Activated naive CD8-positive, alpha-beta T cell treated with anti-CD3 and anti-CD28 coated beads, Interleukin-2, amount 50 U/mL, for 24 hours (primary cell): ENCODE measurements at places on chromosomes 3 and 15.

DNA sequence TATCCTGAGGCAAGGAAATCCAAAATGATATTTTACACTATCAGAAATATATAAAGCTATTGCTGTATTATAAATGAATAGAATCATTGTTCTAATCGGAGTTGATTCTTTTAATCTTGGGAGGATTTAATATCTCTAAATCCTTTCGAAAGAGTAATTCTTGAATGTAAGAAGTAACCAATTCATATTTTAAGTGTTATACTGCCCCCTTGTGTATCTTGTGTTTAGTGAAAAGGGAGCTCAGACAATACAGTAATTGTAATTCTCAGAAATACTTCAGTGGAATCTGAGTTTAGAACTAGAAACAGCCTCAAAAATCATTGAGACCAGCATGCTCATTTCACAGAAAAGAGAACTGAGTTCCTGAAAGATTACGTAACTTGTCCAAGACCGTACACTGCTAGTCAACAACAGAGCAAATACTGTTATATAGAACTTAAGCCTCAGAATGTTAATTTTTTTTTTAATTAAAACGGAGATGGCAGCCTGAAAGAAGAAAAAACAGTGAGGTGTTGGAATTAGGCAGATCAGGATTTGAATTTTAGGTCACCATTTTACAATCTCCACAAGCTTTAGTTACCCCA lies 42.9 kb downstream of the PLCH1 start:
- DNase-seq = no peak
- H3K4me1 ChIP-seq = no peaks in the 10 kb centered on the region
- H3K27me3 ChIP-seq = no peaks in the 10 kb centered on the region
- no peak overlapping the region for H3K4me3 ChIP-seq

DNA sequence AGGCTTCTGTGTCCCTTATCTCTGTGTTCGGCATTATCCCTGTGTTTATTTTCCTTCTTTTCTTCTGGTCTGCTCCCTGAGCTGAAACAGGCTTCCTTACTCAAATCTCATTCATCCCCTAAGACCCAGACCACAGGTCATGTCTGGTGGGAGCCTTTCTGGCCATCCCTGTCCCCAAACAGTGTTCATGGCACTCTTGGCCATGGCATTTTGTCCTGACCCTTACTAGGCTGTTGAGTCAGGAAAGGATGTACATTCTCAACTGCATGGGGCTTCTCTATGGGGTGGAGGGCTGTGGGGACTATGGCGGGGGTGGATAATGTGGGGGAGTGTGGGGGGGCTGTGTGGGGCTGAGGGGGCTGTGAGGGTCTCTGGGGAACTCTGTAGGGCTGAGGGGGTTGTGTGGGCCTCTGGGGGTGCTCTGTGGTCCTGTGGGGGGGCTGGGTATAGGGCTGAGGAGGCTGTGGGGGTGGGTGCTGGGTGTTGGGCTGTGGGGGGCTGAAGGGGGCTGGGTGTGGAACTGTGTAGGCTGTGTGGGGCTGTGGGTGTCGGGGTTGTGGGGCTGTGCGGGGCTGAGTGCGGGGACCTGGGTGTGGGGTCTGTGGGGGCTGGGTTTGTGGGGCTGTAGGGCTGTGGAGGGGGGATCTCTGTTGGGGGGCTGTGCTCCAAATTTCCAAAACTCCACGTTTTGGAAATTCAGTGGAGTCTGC lies 64.3 kb downstream of the KLF13 start:
- no peak overlapping the region for H3K27ac ChIP-seq
- H3K4me1 ChIP-seq = peaks cover 54% of the 10 kb centered on the region
- H3K36me3 ChIP-seq = no peaks in the 10 kb centered on the region
- no peak overlapping the region for H3K4me3 ChIP-seq
- no peaks in the 10 kb centered on the region for H3K27me3 ChIP-seq

- no peak for DNase-seq
- no peaks in the 10 kb centered on the region for H3K27me3 ChIP-seq
- H3K36me3 ChIP-seq = no peaks in the 10 kb centered on the region
- H3K4me1 ChIP-seq = no peaks in the 10 kb centered on the region
Measured at GRCh38 chr3:89180334-89180733, 72.9 kb downstream of the EPHA3 start.

DNA sequence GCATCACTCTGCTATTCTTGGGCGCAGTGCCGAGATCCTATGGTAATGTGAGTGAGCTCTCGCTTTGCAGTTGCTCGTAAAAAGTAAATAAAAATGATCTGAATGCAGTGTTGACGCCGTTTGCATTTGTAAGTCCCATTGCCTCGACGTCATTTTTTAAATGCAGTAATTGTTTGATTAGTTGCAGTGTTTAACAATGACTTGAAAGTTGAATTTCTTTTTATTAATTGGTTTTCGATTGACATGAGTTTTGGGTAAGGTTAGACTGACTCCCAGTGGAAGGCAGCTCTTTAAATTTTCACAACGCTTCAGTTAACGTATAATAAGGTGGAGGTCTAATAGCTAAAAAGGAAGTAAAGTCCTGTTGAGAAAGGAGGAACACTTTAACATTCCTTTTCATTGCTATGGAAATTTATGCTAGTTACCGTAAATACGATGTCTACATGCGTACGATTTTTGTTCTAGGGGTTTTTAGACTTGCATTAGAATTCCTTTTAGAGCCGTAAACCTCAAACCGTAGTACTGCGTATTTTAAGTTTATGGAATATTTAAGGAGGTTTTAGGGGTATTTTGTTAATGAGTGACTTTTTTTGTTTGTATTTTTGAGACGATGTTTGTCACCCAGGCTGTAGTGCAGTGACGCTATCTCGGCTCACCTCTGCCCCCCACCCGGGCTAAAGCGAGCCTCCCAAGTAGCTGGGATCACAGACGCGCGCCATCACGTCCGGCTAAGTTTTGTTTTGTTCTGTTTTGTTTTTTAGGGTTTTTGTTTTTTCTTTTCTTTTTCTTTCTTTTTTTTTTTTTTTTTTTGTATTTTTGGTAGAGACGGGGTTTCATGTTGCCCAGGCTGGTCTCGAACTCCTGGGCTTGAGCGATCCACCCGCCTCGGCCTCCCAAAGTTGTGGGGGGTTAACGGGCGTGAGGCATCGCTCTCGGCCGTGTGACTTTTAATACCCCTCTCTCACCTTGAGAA lies 1.4 kb downstream of the MORF4L1 start:
- peak; percentile 26 for DNase-seq
- peak overlapping the region; percentile 100 for H3K27ac ChIP-seq
- H3K4me3 ChIP-seq = peak overlapping the region; percentile 94
- H3K27me3 ChIP-seq = peaks cover 2% of the 10 kb centered on the region
- peaks cover 59% of the 10 kb centered on the region for H3K4me1 ChIP-seq

GRCh38 chr3:165549665-165550064 lies 287.6 kb downstream of the BCHE start:
- no peak overlapping the region for H3K27ac ChIP-seq
- DNase-seq = no peak

GRCh38 chr15:38610748-38611147 lies 46.1 kb upstream of the RASGRP1 start:
- peak overlapping the region; percentile 63 for H3K4me3 ChIP-seq
- DNase-seq = peak; percentile 45
- no peaks in the 10 kb centered on the region for H3K27me3 ChIP-seq
- peak overlapping the region; percentile 94 for H3K27ac ChIP-seq

DNA sequence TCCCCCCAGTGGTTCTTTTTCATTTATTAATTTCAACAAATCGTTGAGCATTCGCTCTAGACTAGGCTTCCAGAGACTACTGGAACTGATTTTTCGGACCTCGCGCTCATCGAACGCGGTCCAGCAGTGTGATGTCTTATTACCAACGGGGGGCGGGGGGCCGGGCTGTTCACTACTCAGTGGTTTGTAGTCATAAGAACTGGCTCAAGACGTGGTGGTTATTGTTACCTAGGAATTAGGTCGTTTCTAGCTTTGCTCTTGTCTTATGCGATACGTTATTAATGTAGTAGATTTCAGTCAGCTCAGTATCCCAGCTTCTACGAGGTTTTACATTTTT lies 858 bp downstream of the RBM5 start:
- H3K4me1 ChIP-seq = peaks cover 38% of the 10 kb centered on the region
- peaks cover 45% of the 10 kb centered on the region for H3K36me3 ChIP-seq
- H3K4me3 ChIP-seq = peak overlapping the region; percentile 98
- H3K27ac ChIP-seq = peak overlapping the region; percentile 95
- no peak for DNase-seq

DNA sequence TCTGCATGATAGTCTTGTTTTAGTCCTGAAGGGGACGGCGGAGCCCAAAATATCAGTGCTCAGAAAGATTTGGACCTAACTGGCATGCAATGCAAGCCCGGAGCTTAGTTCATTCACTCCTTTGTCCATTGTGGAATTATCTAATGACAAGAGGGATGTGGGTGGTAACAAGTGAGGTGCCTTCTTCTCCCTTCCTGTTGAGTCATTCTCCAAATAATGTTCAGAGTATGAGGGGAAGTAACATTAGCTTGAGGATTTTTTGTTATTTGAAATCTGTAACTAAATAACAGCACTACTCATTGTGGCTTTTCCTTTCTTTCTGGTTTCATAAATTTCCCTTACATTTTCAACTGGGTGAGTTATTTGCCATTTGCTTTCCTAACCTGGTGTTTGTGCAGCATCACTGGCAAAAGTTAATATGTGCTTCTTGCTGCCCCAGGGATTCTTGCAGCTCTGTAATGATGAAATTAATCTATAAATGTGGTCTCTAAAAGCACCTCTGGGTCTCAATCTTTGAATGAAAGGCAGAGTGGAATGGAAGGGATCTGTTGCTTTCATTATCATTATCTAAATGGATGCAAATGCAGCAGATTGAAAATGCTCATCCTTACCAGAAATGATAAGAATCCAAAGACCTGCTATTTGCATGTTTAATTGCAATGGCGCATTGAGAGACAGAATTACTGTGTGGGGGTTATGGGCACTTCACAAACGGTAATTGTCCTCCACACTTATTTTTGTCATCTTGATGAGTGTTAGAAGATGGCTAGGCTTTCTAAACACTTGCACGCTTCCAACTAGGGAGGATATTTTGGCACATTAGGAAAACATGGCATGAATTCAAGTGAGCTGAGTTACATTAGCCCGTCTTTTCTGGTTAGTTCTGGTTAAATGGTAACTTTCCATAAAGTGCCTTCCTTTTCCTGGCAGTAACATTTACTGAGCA lies 89.9 kb upstream of the MITF start:
- DNase-seq = no peak
- no peaks in the 10 kb centered on the region for H3K4me1 ChIP-seq
- H3K36me3 ChIP-seq = no peaks in the 10 kb centered on the region

- H3K4me1 ChIP-seq = no peaks in the 10 kb centered on the region
- no peak overlapping the region for H3K27ac ChIP-seq
- no peak for DNase-seq
- H3K4me3 ChIP-seq = no peak overlapping the region
Measured at GRCh38 chr3:155014953-155015352, 65.2 kb upstream of the MME start.

DNA sequence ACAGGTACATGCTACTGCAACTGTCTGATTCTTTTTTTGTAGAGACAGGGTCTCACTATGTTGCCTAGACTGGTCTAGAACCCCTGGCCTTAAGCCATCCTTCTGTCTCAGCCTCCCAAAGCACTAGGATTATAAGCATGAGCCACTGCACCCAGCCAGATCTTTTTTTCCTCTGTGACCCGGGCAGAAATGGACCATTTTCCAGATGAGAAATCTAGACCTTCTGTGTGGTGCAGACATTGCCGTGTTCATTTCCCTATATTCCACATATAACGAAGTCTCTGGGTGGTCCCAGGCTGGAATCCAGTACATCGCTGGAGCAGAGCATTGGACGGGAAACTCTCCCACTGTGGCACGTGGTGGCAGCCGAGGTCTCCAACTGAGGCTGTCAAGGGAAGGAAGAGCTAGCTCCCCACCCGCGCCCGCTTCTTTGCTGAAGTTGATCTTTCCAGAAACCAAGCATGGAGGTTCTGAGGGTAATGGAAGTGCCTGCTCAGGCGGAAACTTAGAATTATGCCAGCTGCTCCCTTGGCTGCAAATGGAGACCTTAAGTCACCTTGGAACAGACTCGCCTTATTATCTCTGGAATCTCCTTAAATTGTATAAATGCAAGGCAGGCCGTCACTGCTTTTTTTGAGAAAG lies 23.1 kb upstream of the TXNRD3 start:
- DNase-seq = no peak
- H3K4me3 ChIP-seq = no peak overlapping the region
- H3K27ac ChIP-seq = no peak overlapping the region
- no peaks in the 10 kb centered on the region for H3K36me3 ChIP-seq
- peaks cover 7% of the 10 kb centered on the region for H3K27me3 ChIP-seq

DNA sequence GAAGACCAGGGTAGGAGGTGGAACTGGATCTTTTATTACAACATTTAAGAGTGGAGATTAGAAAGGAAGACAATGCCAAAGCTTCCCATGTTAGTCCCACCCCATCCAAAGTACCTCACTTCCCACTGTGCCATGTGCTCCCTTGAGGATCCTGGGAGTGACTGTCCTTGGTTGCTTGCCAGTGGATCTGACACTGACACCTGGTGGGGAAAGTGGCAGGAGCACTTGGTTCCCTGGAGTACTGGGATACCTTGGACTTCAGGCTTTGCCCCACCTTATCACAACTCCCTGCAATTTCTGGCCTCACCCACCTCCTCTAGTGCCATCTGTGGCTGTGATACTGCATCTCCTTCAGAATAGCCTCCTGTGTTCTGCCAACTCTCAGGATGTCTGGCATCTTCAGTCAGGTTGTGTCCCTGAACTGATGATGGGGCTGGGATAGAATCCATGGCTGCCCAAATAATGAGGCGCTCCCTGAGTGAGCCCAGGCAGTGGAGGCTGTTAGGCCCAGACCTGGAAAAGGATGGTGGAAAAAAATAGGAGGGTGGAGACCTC lies 1.3 kb downstream of the ELL3 start:
- H3K4me1 ChIP-seq = peaks cover 33% of the 10 kb centered on the region
- no peaks in the 10 kb centered on the region for H3K27me3 ChIP-seq
- no peak for DNase-seq
- peaks cover 27% of the 10 kb centered on the region for H3K36me3 ChIP-seq
- peak overlapping the region; percentile 83 for H3K27ac ChIP-seq
- peak overlapping the region; percentile 83 for H3K4me3 ChIP-seq

DNA sequence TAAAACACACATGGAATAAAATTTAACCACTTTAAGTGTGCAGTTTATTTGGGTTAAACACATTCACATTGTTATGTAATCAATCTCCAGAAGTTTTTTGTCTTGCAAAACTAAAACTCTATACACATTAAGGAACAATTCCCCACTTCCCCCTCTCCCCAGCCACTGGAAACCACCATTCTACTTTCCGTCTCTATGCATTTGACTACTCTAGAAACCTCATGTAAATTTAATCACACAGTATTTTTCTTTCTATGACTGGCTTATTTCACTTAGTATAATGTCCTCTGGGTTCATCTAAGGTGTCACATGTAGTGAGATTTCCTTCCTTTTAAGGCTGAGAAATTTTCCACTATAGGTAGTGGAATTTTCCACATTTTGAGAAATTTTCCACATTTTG lies 568.7 kb upstream of the UBE2E2 start:
- H3K4me3 ChIP-seq = no peak overlapping the region
- no peak overlapping the region for H3K27ac ChIP-seq
- H3K27me3 ChIP-seq = no peaks in the 10 kb centered on the region
